ENCODE measurements at places on chromosomes 1 and 21.

GRCh38 chr1:227709451-227709850 is 25.7 kb downstream of the JMJD4 start:
- H3K4me1 ChIP-seq = peaks cover 6% of the 10 kb centered on the region
- no peak for DNase-seq
- no peaks in the 10 kb centered on the region for H3K36me3 ChIP-seq
- H3K4me3 ChIP-seq = no peak overlapping the region
- H3K27me3 ChIP-seq = no peaks in the 10 kb centered on the region

GRCh38 chr1:113788802-113789201 is 23.5 kb downstream of the RSBN1 start:
- H3K36me3 ChIP-seq = peaks cover 8% of the 10 kb centered on the region
- no peak for DNase-seq
- peak overlapping the region; percentile 86 for H3K27ac ChIP-seq
- H3K27me3 ChIP-seq = no peaks in the 10 kb centered on the region
- no peak overlapping the region for H3K4me3 ChIP-seq
- H3K4me1 ChIP-seq = peaks cover 46% of the 10 kb centered on the region

DNA sequence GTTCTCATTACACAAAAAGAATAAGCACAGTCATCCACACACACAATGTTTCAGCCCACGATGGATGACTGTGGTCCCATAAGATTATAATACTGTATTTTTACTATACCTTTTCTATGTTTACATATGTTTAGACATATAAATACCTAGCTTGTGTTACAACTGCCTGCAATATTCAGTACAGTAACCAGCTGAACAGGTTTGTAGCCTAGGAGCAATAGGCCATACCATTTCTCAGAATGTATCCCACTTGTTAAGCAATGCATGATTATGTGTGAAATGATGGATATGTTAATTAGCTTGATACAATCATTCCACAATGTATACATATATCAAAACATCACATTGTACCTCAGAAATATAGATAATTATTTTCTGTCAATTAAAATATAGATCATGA is 33.2 kb upstream of the SAMD13 start:
- no peak overlapping the region for H3K4me3 ChIP-seq
- no peak for DNase-seq
- no peaks in the 10 kb centered on the region for H3K27me3 ChIP-seq
- no peak overlapping the region for H3K27ac ChIP-seq

DNA sequence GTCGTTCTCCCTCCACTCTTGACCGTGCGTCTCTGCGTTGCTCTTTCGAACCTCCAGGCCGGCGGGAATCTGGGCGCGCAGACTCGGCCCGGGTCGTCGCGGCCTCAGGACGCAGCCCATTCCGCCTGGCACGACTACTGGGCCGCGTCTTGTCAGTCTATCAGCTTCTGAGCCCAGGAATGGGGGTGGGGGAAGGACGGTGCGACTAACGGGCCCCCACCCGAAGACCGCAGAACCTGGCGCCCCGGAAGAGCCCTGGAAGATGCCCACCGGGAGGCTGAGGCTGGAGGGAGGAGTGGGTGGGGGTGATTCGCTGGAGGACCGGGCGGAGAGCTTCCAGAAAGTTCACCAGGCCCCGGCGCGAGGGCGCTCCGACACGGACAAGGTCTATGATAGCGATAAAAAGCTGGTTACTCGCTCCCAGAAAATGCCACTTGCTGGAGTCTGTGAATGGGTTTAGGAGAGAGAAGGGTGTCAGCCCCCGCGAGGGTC is 1.7 kb upstream of the DMRTA2 start:
- no peak overlapping the region for H3K27ac ChIP-seq
- peaks cover 46% of the 10 kb centered on the region for H3K4me1 ChIP-seq
- DNase-seq = no peak
- H3K4me3 ChIP-seq = peak overlapping the region; percentile 73
- H3K36me3 ChIP-seq = peaks cover 20% of the 10 kb centered on the region
- peaks cover 94% of the 10 kb centered on the region for H3K27me3 ChIP-seq

GRCh38 chr21:43278766-43279577 is 110.2 kb downstream of the CRYAA start:
- H3K4me1 ChIP-seq = peaks cover 7% of the 10 kb centered on the region
- H3K36me3 ChIP-seq = peaks cover 13% of the 10 kb centered on the region
- no peak for DNase-seq
- no peak overlapping the region for H3K27ac ChIP-seq
- H3K27me3 ChIP-seq = peaks cover 14% of the 10 kb centered on the region

DNA sequence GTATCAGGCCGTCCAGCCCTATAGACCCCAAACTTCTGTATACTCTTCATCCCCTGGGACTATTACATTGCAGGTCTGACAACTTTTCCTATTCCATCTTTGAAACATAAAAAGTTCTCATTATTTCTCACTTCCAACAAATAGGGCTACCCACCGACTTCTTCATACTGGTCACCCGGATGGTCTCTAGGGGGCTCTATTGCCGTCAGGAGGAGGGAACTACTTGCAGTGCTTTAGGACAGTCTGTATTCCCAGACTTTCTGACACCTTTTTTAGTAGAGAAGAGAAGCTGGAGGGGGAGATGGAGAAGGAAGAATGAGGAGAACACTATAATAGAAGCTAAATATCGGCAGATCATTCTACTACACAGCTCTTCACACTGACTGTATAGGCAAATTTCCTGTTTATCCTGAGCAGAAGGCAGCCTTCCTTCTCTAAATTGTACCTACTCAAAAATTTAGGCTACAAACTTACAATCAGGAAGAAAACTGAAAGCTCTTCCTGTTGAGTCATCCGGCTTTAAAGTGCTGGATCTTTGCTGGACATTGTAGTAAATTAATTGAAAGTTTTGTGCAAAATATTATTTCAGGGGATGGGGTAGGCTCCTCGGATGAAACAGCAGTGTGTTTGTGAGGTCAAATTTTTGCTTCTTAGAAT is 54.6 kb downstream of the CDC7 start:
- H3K36me3 ChIP-seq = peaks cover 6% of the 10 kb centered on the region
- H3K27me3 ChIP-seq = no peaks in the 10 kb centered on the region
- H3K4me1 ChIP-seq = peaks cover 67% of the 10 kb centered on the region

DNA sequence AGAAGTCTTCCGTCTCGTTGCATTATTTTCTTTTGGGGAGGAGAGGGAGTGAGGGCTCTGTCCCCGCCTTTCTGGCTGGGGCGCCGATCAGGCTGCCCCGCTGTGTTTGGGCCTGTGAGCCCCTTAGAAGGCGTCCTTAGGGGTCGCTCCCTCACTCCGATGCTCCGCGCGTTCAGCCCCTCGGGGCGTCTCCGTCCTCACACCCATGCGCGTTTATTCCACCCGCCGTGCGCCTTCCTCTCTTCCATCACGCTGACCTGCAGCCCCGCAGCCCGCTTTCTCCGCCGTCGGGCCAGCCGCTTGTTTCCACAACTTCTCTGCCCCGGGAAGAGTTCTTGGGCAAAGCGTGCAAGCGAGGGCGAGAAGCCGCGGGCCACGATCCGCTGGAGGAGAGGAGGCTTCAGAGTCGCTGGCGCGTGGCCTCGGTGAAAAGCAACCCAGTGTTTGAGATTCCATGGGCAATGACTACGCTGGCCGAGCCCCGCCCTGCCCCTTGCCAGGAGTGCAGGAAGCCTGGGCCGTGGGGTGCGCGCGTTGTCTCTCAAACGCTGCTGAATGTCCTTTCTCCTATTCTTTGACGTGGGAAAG is 27.7 kb downstream of the TRIM11 start:
- H3K4me3 ChIP-seq = peak overlapping the region; percentile 84
- no peak for DNase-seq
- H3K27me3 ChIP-seq = peaks cover 41% of the 10 kb centered on the region
- peaks cover 6% of the 10 kb centered on the region for H3K4me1 ChIP-seq
- no peak overlapping the region for H3K27ac ChIP-seq
- H3K36me3 ChIP-seq = no peaks in the 10 kb centered on the region

DNA sequence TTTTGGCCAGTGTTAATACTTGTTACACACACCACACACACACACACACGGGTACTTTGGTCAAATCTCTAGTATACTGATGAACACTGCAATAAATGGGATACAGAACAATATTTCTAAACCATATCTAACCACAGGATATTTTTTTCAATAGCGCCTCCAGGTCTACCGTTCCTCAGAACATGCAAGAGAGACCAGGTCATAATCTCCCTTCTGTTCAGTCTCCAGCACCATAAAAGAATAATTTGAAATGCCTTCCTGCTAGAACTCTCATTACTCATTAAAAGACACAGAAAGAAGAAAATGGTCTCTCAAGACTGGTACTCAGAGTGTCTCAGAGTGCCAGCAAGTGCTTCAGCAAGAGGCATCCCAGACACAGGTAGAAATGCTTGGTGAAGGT is 11.5 kb upstream of the SLC44A3 start:
- H3K4me3 ChIP-seq = no peak overlapping the region
- no peak for DNase-seq
- peaks cover 6% of the 10 kb centered on the region for H3K4me1 ChIP-seq
- H3K27me3 ChIP-seq = peaks cover 12% of the 10 kb centered on the region
- no peak overlapping the region for H3K27ac ChIP-seq
- H3K36me3 ChIP-seq = no peaks in the 10 kb centered on the region

GRCh38 chr1:111346089-111346885 is 55.6 kb downstream of the CHIA start:
- peaks cover 20% of the 10 kb centered on the region for H3K4me1 ChIP-seq
- H3K27ac ChIP-seq = peak overlapping the region; percentile 96
- peak overlapping the region; percentile 88 for H3K4me3 ChIP-seq
- DNase-seq = peak; percentile 80
- no peaks in the 10 kb centered on the region for H3K27me3 ChIP-seq
- peaks cover 18% of the 10 kb centered on the region for H3K36me3 ChIP-seq

- H3K4me3 ChIP-seq = no peak overlapping the region
- DNase-seq = no peak
- no peaks in the 10 kb centered on the region for H3K4me1 ChIP-seq
- H3K36me3 ChIP-seq = no peaks in the 10 kb centered on the region
Measured at GRCh38 chr1:29312469-29313461, 76.4 kb downstream of the PTPRU start.

DNA sequence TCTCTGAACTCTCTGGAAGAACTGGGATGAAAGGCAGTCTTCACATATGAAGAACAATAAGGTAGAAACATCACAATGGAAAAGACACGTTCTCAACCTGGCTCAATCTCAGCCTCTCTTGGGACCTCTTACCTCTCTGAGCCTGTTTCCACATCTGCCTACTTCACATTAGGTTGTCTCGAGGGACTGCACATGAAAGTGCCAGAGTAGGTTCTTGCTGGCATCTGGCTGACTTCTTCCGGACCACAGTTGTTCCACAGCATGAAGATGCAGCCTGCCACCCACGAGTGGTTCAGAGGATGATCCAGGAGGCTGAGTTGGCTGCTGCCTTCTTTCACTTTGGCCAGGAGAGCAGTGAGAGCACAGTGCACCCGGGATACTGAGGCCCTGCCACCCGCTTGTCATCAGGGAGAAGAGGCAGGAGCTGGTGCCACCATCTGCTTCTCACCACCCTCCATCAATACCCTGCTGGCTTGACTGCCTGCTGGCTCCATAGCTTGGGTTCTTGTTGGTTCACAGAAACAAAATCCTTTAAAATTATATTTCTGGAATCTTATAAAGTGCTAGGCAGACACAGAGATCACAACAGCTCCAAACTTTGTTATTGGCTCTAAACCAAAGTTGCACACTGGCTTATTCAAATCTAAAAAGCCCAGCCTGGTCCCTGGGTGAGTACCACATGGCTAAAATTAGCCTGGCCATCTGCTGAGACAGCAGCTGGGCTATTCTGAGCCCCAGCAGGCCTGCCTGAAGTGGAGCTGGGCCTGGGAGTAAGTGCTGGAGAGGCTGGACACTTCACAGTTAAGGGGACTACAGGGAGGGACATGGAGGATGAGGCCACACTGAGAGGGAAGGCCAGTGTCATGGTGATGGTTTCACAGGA is 46.9 kb upstream of the LIN9 start:
- DNase-seq = no peak
- no peak overlapping the region for H3K4me3 ChIP-seq
- peaks cover 33% of the 10 kb centered on the region for H3K36me3 ChIP-seq
- no peak overlapping the region for H3K27ac ChIP-seq
- H3K27me3 ChIP-seq = no peaks in the 10 kb centered on the region

- H3K27me3 ChIP-seq = no peaks in the 10 kb centered on the region
- H3K4me3 ChIP-seq = peak overlapping the region; percentile 47
- H3K4me1 ChIP-seq = peaks cover 53% of the 10 kb centered on the region
- H3K36me3 ChIP-seq = no peaks in the 10 kb centered on the region
- H3K27ac ChIP-seq = peak overlapping the region; percentile 88
- DNase-seq = no peak
Measured at GRCh38 chr1:160580221-160580812, 1.0 kb upstream of the CD84 start.

DNA sequence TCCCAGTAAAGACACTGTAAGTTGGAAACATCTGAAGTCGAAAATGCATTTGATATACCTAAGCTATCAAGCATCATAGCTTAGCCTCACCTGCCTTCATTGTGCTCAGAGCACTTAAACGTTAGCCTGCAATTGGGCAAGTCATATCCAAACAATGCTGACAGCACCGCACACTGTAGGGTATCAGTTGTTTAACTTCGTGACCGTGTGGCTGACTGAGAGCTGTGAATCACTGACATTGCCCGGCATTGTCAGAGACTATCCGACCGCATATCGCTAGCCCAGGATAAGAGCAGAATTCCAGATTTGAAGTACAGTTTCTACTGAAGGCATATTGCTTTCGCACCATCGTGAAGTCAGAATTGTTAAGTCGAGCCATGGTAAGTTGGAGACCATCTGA is 41.5 kb downstream of the GALNT2 start:
- H3K4me1 ChIP-seq = peaks cover 60% of the 10 kb centered on the region
- H3K36me3 ChIP-seq = peaks cover 4% of the 10 kb centered on the region
- H3K4me3 ChIP-seq = no peak overlapping the region
- no peak overlapping the region for H3K27ac ChIP-seq
- no peak for DNase-seq

DNA sequence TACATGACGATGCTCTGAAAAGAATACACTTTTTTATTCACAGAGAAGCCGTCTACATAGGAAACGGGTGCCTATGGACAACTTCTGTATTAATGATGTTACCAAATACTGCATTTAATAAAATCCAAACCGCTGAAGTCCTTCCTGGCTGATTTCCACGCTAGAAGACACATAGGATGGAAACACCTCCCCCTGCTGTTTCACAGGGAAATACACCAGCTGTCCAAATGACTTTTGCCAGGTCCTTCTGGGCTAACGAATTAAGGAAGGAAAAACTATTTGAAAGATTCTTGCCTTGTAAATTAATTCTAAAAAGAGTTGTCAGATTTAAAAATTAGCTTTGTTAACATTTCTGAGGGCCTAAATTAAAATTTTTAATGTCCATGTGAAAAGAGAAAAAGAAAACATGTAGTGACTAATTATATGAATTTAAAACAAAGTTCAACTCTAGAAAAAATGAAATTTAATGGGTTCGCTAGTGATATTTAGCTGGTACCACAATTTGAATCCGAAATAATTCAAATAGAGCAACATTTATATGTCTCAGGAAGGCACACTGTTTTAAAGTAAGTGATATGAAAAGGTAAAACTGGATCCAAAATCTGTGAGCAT is 146.0 kb downstream of the RERE start:
- no peak overlapping the region for H3K4me3 ChIP-seq
- no peaks in the 10 kb centered on the region for H3K27me3 ChIP-seq
- peaks cover 12% of the 10 kb centered on the region for H3K4me1 ChIP-seq
- H3K36me3 ChIP-seq = no peaks in the 10 kb centered on the region

GRCh38 chr1:94676686-94677085 is 135.1 kb upstream of the F3 start:
- peaks cover 2% of the 10 kb centered on the region for H3K36me3 ChIP-seq
- H3K4me1 ChIP-seq = no peaks in the 10 kb centered on the region
- H3K27me3 ChIP-seq = peaks cover 9% of the 10 kb centered on the region
- H3K27ac ChIP-seq = no peak overlapping the region
- no peak overlapping the region for H3K4me3 ChIP-seq
- no peak for DNase-seq

Measured in effector memory CD8-positive, alpha-beta T cell (primary cell).